ENCODE measurements at places on chromosomes 3 and 15.

DNA sequence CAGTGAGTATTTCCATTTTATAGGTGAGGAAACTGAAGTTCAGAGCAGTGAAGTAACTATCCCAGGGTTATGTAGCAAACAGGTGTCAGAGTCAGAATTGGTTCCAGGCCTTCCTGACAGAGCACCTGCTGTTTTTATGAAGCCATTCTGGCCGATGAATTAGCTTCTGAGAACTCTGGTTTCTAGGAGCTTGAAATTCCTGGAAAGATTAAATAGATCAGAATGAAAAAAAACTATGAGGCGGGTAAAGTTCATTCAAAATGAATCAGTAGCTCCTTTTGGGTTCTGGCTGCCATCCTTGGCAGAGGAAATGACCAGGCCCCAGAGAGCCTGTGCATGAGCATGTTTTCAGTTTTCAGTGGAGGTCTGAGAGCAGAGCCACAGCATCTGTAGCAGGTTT lies 59.3 kb upstream of the CFAP161 start:
- peak; percentile 16 for DNase-seq

DNA sequence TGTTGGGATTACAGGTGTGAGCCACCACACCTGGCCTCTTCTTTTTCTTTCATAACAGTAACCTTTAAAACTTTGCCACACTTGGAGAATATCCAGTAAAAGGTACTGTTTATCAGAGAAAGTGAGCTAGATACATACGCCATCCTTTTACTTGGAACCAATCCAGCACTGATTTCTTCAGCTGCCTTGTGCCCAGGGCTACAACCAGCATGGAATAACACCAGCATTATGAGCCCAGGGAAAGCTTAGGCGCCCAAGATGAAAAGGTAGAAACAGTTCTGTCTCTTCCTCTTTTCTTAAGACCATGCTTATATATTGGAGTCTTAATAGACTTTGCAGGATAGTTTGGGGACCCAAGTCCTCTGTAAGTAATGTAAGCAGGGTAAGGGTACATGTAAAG lies 8.4 kb downstream of the SKIC8 start:
- no peak for DNase-seq

GRCh38 chr3:133300102-133300501 lies 99.8 kb upstream of the BFSP2 start:
- no peak for DNase-seq

DNA sequence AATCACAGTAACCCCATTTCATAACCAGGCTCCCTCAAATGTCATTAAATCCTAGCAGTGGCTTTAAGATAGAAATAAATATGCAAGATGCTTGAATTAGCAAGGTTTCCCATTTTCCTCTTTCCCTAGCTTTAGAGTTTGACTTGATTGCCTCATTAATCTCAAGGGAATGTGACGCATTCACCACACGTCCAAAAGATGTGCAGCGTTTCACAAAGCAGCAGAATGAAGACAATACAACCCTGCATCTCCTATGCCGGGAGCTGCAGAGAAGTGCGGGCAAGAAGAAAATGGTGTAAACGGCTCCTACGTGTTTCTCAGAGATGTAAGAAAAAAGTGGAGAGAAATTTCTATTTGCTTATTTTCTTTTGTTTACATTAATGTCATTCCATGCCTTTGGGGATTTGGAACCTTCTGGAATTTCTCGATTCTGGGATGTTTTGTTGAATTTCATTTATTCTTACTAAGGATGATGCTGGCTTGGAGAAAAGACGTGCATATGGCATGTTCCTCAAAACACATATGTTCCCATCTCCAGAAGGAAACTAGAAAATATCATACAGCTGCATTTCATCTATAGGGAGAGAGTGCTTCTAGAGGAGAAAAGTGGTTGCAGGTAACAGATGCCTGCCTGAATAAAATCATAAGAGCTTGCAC lies 27.8 kb upstream of the FRMD4B start:
- DNase-seq: no peak

DNA sequence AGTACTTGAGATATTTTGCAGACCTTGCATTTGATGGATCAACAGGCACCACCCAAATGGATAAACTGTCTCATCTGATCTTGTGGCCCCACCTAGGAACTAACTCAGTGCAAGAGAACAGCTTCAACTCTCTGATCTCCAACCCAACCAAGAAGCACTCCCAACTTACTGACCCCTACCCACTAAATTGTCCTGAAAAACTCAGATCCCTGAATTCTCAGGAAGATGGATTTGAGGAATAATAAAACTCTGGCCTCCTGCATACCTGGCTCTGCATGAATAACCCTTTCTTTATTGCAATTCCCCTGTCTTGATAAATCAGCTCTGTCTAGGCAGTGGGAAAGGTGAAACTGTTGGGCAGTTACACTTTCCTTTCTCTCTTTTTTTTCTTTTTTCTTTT lies 247.9 kb downstream of the ZPLD1 start:
- DNase-seq: no peak

- no peak for DNase-seq
Measured at GRCh38 chr3:57673156-57673555, 19.7 kb downstream of the DENND6A start.

- no peak for DNase-seq
Measured at GRCh38 chr3:27360113-27361078, 8.8 kb downstream of the NEK10 start.

- peak; percentile 92 for DNase-seq
Measured at GRCh38 chr3:194129581-194130133, 6.3 kb upstream of the HES1 start.

GRCh38 chr3:2623436-2623835 lies 486.7 kb downstream of the IL5RA start:
- no peak for DNase-seq

- no peak for DNase-seq
Measured at GRCh38 chr3:74000725-74001124, 376.0 kb upstream of the PDZRN3 start.

DNA sequence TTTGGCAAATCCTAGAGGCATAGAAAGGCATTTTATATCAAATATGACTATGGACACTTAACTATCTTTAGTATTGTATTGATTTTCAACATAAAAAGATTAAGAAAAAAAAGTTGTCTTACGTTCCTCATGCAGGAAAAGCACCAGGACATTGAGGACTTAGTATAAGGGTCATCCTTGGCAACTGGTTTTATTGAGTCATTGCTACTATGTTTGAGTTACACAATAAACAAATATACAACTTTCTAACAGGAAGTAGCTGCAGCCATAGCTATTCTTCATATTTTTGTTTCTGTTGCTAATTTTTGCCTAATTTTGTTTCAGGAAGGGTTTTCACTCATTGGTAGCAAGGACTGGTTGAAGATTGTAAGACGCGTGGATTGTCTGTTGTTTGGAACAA lies 93.0 kb downstream of the NPTN start:
- DNase-seq: no peak

- no peak for DNase-seq
Measured at GRCh38 chr3:127159543-127159942, 33.4 kb upstream of the PRR23E start.

- DNase-seq: no peak
Measured at GRCh38 chr15:59997070-59997701, 6.9 kb upstream of the FOXB1 start.

DNA sequence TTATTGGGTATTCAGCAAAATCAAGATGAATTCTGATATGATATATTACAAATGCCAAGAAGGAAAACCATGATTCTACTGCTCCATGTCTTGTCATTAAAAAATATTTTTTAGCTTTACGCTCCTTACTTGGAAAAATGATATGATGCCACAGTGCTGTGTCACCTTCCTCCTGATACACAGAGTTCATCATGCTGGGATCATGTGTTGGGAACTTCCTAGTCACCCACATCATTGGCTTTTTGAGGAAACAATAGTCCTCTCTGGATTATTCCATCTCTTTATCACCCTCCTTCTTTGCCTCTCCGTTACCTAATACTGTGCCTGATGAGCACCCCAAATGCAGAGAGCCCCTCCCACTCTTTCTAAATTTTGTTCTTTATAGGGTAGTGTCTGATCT lies 94.3 kb upstream of the PFN2 start:
- no peak for DNase-seq

- no peak for DNase-seq
Measured at GRCh38 chr3:147368561-147369221, 37.7 kb downstream of the ZIC4 start.

DNA sequence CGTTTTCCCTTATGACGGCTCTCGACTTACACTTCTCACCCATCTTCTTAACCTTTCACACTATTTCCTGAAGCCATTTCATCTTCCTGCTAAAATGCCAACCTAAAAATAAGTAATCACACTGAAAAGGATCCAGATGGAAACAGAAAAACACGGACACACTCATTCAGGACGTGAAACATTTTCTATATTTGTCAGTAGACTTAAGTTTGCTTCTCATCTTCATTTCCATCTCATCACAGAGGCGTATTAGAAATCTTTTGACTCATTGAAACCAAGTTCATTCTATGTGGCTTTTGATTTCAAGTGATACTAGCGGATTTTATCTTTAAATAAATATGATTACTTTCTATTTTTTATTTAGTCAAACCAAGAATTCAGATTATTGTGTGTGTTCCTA lies 27.4 kb upstream of the DLG1 start:
- no peak for DNase-seq

DNA sequence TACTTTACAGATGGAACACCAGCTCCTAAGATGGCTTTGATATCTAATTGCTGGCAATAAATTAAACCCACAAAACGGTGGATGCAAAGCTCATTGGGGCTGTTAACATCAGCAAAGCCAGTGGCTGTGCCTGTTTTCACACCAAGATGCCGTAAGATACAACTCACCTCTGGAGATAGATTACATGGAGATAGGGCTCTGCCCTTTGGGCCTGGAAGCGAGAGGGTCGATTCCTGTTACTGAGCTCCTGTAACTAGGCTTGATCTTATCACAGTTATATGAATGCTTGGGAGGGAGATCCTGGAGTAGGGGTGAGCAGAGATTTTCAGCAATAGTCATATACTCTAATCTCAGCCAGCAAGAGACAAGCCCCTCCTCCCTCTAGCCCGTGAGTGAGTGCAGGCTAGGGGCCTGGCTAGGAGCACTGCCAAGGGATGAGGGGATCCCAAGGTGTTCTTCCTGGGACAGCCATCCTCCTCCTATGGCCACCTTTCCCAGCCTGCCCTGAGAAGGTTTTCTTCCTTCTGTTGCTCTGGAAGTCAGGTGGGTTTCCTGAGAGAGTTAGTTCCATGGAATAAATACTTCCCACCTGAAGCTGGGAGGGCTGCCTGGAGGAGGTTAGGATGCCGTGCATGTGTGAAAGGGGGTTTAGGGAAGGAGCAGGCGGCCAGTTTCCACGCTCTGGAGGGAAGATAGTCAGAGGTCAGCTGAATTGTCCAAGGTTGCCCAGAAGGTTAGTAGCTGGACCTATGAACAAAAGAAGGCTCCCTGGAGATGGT lies 18.1 kb upstream of the DOCK3 start:
- DNase-seq: no peak

GRCh38 chr3:58434990-58435389 lies 1.4 kb upstream of the PDHB start:
- DNase-seq: no peak

- DNase-seq: no peak
Measured at GRCh38 chr15:60000824-60001609, 3.1 kb upstream of the FOXB1 start.

- DNase-seq: no peak
Measured at GRCh38 chr3:100044369-100044768, 69.9 kb downstream of the FILIP1L start.

GRCh38 chr3:183085634-183086390 lies 13.5 kb downstream of the MCCC1 start:
- DNase-seq: no peak

GRCh38 chr3:39132096-39133092 lies 21.0 kb downstream of the CSRNP1 start:
- no peak for DNase-seq

- peak; percentile 4 for DNase-seq
Measured at GRCh38 chr15:49863431-49864224, 242.8 kb downstream of the DTWD1 start.

DNA sequence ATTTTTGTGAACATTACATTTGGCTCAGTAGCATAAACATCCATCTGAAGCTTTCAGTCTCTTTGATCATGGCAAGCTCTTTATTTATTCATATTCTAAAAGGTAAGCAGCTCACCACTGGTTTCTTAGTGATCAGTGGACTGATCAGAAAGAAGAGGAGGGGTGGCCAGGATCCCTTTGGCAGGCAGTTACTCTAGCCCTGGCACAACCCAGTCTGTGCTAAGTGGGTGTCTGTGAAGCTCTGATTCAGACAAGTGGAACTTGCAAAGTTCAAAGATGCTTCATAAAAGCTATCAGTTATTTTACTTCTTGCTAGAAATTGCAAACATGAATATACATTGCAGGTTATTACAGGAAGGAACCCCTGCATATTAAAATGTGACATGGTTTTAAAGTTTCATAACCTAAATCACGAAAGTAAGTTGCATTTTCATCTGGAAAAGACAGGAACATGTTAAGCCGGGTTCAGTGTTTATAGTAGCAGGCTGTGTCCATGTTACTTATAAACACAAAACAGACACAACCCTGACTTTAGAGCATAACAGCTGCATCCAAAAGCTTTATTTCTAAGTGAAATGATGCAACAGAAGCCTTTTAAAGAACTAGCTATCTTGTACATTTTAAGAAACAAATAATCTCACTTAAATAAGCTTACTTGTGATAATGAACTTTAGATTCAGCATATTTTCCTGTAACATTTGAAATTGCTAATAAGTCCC lies 785.3 kb downstream of the MCTP2 start:
- no peak for DNase-seq

DNA sequence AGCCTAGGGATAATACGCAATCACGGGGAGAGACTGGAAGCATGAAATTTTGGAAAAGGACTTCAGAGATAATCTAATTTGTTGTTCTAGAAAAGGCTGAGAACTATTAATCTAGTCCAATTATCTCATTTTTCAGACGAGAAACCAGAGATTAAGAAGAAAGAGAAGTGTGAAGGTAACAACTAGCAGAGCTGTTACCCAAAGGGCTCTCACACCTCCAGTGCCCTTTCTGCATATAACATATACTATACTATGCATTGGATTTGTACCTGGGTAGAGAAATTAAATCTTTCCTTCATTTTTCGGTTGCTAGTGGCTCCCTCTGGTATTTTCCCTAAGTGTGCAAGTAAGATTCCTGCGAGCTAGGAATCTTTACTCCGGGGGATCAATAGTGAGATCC lies 13.4 kb upstream of the TM4SF19 start:
- DNase-seq: no peak

DNA sequence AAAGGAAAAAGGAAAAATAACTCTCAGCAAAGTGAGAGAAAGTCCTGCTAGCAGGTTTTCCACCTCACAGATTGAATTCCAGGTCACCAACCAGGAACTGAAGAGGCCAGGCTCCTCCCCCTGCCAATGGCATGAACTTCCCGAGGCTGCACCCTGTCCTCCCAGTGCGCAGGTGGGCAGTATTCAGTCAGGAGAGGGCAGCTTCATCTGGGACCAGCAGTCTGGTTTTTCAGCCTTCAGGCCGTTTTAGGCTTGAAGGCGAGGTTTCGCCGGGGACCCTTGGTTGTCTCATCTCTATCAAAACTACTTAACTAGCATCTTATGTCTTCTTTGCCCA lies 41.2 kb downstream of the TRAT1 start:
- DNase-seq: no peak

- DNase-seq: no peak
Measured at GRCh38 chr15:74889390-74889882, 406 bp upstream of the MPI start.

- no peak for DNase-seq
Measured at GRCh38 chr3:106302451-106303221, 433.8 kb upstream of the CBLB start.

- no peak for DNase-seq
Measured at GRCh38 chr15:76337059-76337695, 604 bp downstream of the ISL2 start.
